ENCODE measurements at places on chromosomes 4 and X. TPM values are rescaled to one million over a fixed set of nuclear protein-coding genes. Genes with fewer than 3 reads are reported as not detected.

OPHN1 gene
- total RNA-seq = 2.4 TPM

DNA sequence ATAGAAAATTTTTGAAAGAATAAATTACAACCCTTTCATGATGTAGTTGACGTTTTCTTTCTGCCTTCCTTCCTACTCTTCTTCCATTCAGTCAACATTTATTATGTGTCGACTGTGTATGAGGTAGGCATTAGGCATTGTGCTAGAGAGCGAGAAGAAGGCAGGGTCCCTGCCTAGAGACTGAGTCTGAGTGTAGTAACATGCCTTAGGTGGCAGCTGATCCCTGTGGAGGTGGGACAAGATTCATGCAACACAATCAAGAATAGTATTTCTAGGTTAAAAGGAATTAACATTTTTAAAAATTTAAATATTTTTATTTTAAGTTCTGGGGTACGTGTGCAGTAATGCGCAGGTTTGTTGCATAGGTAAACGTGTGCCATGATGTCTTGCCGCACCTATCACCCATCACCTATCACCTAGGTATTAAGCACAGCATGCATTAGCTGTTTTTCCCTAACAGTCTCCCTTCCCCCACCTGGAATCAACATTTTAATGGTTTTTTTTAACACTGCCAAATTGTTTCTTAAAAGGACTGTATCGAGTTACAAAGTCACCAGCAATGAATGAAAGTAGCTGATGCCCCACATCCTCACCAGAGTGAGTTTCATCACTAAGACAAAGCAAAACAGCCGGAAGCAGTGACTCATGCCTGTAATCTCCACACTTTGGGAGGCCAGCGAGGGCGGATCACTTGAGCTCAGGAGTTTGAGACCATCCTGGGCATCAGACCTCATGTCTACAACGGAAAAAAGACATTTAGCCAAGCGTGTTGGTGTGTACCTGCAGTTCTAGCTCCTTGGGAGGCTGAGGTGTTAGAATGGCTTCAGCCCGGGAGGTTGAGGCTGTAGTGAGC lies 84.0 kb downstream of the WWC2 start:
- DNase-seq = peak; percentile 75

- DNase-seq = no peak
Observed at GRCh38 chrX:148133105-148133725, 152.1 kb downstream of the FMR1NB start.

TMPRSS11F gene
- not detected for total RNA-seq

Measured in MG63 (cell line).